ENCODE measurements at places on chromosomes 16 and 17.

- DNase-seq, result no peak
Measured at GRCh38 chr17:72763981-72764380, 328.5 kb downstream of the SLC39A11 start.

DNA sequence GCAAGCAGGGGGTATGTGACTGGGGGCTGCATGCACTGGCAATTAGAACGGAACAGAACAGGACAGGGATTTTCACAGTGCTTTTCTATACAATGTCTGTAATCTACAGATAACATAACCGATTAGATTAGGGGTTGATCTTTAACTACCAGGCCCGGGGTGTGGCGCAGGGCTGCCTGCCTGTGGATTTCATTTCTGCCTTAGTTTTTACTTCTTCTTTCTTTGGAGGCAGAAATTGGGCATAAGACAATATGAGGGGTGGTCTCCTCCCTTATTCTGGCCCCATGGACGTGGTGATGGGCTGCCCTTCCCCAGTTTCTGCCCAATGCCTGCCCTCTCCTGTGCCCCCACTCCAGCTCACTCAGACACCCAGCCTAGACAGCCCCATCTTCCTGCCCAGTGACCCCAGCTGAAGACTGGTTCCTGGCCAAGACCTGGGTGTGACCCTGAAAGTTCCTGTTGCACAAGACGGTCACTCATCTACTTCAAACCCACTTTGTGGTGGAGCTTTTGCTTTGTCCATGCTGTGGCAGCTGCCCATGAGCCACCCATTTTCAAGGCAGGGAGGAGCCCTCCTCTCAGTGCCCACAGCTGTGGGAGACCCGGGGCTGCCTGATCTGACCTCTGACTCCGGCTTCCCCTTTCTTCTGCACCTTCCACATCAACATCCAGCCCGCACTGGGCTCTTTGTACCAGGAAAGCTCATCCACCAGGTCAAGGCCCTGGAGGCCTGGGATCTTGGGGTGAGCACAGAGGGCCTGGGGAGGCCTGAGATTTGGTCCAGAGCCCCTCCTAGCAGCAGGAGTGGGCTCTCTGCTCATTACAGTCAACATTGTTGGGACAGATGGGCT lies 18.6 kb downstream of the ALOX12B start:
- no peak for DNase-seq

DNA sequence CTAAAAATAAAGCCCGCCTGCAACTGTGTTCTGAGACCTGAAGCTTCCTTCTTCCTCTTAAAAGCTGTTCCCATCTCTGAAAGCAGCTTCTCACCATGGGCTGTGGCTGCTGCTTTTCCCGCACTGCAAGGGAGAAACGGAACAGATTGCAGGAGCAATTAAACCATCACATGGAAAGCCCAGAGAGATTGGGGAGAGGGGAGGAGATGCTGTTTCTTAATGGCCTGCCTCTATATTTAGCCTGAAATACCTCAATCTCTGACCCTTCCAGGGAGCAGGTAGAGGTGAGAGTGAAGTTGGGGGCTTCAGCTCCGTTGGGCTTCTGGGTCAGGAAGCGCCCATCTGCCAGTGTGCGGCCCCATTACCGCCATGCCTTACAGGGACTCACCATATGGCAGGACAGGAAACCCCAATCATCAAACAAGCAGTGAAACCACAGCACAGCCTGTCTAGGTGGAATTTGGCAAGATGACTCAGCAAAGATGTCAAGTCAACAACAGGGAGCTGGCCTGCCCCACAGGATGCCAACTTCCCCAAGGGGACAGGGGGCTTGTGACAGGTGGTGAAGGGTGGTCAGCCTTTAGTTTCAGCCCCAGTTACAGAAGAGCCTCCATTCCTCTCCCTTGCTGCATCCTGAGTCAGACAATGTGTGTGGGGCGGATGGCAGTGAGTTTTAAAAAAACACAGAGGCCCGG lies 286.6 kb upstream of the CCL2 start:
- DNase-seq, result no peak

GRCh38 chr16:20859699-20860098 lies 40.5 kb downstream of the DCUN1D3 start:
- DNase-seq, result no peak

GRCh38 chr16:73059779-73060615 lies 12.1 kb upstream of the ZFHX3 start:
- DNase-seq, result peak; percentile 35

DNA sequence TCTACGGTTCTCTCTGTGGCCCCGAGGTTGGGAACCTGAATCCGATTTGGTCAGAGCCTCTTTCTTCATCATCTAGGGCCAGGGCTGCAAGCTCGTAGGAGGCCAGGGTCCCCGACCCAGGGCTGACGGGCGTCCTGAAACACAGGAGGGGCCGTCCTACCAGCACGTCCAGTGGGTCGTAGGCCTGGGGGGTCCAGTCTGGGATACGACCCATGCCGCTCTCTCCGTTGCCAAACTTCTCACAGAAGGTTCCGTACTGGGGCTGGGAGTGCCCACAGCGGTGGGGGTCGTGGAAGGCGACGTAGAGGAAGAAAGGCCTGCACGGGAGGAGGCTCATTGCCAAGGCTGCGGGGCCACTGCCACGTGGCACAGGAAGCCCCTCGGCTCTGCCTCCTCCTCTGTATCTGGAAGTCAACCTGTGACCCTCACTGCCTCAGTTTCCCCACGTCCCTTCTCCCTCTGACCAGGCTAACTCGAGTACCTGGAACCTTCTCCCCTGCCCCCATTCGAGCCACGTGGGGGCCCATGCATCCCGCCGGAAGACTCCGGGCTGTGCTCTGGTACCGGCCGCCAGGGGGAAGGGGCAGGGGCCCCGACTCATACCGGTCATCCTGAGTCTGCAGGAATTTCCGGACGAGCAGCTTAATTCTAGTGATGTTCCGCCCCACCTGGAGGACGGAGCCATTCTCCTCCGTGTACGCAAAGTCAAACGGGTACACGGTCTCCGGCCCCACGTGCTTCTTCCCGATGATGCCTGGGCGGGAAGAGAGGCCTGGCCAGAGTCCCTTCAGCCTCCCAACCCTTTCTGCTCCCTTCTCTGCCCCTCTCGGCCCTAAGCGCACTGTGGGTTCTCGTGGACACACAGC lies 5.9 kb downstream of the SGSH start:
- DNase-seq, result no peak

DNA sequence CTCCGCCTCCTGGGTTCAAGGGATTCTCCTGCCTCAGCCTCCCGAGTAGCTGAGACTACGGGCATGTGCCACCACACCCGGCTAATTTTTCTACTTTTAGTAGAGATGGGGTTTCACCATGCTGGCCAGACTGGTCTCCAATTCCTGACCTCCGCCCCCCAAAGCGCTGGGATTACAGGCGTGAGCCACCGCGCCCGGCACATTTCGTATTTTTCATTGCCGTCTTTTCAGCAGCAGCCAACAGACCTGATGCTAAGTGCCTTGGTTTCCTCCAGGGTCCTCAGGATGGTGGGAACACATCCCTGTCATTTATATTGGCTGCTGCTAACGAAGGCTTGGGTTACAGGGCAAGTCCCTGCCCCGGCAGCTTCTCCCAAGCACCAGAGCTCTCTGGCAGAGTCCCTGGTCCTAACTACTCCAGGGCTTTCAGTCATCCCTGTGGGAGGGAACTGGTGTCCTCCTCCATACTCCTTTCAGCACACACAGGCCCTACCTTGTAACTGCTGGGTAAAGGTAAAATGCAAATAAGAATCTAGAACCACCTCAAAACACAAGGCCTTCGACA lies 1.5 kb upstream of the RNF157 start:
- no peak for DNase-seq

Data from fibroblast of the aortic adventitia (primary cell).